ENCODE measurements at places on chromosomes 1 and 21. TPM values are rescaled to one million over a fixed set of nuclear protein-coding genes. Genes with fewer than 3 reads are reported as not detected.

The IFT25 gene
- total RNA-seq: 63.7 TPM

The SIM2 gene
- total RNA-seq: 0.63 TPM

The CLCA4 gene
- 38.1 TPM for total RNA-seq

The VHLL gene
- total RNA-seq: not detected

The GNG4 gene
- 2.3 TPM for total RNA-seq

The GPR52 gene
- total RNA-seq: 4.4 TPM

The KRTAP6-3 gene
- not detected for total RNA-seq

The HCN3 gene
- total RNA-seq: 3.0 TPM

The WNT2B gene
- total RNA-seq: 55.2 TPM

The PKNOX1 gene
- 19.2 TPM for total RNA-seq

The HES3 gene
- not detected for total RNA-seq

The KCNK2 gene
- 3.3 TPM for total RNA-seq

The S100A8 gene
- total RNA-seq: 16.5 TPM

The TFAP2E gene
- total RNA-seq: not detected

The B3GALT2 gene
- total RNA-seq: 19.5 TPM

The RNU11 gene
- not detected for total RNA-seq

The HAO2 gene
- 0.16 TPM for total RNA-seq

The SPATA46 gene
- not detected for total RNA-seq

The IL19 gene
- total RNA-seq: not detected

The COL18A1 gene
- total RNA-seq: 60.7 TPM

The OR2L8 gene
- total RNA-seq: 0.53 TPM

The AMY1B gene
- not detected for total RNA-seq

The MATN1 gene
- total RNA-seq: 0.85 TPM

The KRTAP13-2 gene
- total RNA-seq: not detected

The ZMYND12 gene
- 3.2 TPM for total RNA-seq

The CALML6 gene
- 0.37 TPM for total RNA-seq

The TSEN15 gene
- total RNA-seq: 52.2 TPM

The PLOD1 gene
- 93.9 TPM for total RNA-seq

The RPTN gene
- not detected for total RNA-seq

The CAMK2N1 gene
- 17.1 TPM for total RNA-seq

All from urinary bladder (tissue), 4 donors.